Adipocyte (in vitro differentiated cells): ENCODE measurements at places on chromosomes 7 and 10.

- DNase-seq: no peak
Measured at GRCh38 chr7:138564365-138564764, 104.3 kb downstream of the TRIM24 start.

DNA sequence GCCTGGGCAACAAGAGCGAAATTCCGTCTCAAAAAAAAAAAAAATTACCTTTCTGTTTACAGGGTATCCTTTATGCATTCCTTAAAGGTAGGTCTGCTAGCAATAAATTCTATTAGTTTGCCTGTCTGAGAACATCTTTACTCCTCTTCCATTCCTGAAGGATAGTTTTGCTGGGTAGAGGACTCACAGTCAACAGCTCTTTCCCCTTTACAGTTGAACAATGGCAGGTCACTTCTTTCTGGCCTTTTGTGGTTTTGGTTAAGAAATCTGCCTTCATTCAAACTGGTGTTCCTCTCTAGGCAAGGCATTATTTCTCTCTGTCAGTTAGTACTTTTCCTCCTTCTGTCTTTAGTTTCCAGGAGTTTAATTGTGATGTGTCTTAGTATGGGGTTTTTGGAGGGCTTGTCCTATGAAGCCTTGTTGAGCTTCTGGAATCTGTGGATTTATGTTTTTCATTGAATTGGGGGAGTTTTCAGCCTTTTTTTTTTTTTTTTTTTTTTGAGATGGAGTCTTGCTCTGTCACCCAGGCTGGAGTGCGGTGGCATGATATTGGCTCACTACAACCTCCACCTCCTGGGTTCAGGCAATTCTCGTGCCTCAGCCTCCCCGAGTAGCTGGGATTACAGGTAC, 4.8 kb upstream of the DNAAF5 start:
- DNase-seq: no peak

DNA sequence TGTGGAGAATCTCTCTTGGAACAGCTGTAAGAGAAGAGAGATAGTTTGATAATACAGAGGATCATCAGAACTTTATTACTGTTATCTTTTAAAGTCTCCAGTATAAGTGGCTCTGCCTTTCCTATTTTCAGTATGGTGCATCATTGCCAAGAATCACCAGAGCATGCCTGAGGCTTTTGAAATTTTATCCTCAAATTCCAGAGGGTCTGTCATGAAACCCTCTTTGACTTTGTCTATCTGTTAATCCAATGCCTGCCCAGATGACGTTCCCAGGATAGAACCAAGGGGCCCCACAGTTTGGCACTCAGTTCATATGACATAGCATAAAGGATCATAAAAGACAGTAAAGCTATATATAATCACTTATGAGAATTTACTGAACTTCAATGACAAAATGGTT, 35.3 kb upstream of the SEMA3C start:
- DNase-seq: no peak

GRCh38 chr7:121800916-121801675, 71.9 kb upstream of the PTPRZ1 start:
- DNase-seq: no peak

GRCh38 chr10:778626-779330, 89.3 kb upstream of the DIP2C start:
- DNase-seq: no peak
